NCI-H526 treated with DMSO at 0.1 percent for 48 hours (cell line): ENCODE measurements at places on chromosomes 7 and 10.

DNA sequence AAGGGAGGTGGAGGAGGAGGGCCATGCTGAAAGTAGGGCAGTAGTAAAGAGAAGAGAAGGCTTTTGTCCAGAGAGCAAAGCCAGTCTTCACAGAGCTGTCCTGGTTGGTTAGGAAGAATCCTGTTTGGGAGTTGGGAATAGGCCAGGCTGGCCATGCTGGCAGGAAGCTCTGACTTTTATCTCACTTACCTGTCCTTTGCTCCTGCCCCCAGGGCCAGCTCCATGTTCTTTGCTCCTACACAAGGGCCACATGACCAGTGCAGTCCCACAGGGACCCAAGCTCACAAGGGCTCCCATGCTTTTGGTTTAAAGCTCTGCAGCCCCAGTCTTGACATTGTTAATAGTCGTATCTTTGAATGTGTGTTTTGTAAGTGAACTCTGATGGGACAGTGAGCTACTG, 161.6 kb upstream of the KMT2E start:
- no peak for DNase-seq

- DNase-seq = no peak
These were observed 79.9 kb upstream of the EN2 start for GRCh38 chr7:155377838-155378579.

DNA sequence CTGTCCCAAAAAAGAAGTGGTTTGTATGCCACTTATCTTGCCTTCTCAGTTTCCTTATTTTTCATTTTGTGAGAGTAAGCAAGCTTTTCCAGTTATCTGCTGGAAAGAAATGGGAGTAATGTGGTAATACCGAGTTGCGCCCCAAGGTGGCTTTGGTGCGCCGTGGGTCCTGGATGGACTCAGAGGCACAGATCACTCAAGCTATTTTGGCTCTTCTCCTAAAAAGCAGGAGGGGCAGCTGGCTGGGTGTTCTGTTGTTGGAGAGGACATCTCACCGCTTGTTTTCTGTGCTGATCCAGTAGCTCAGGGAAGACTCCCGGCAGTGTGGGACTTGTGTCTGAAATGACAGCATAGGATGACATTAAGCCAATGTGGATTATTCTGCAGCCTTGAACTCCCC, 16.4 kb downstream of the PRKRIP1 start:
- no peak for DNase-seq

DNA sequence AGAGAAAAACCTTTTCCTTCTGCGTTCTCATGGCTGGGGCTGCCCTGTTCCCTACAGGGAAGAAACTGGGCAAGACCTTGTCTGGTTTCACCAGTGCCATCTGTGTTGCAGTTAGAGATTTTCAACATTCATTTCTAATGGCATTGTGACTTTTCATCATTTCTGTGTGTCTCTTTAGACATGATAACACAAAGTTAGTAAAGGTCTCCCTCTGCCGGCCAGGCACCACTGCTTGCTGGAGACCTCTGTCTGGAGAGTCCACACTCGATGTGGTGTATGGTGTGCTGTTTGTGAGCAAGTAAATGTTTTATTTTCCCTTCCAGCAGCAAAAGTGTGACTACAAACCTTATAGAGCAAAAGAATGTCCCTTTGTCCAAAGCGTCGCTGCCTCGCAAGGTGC, 213.5 kb downstream of the PAXIP1 start:
- DNase-seq = peak; percentile 12

- no peak for DNase-seq
These were observed 85.4 kb downstream of the PCLO start for GRCh38 chr7:83077328-83077727.

DNA sequence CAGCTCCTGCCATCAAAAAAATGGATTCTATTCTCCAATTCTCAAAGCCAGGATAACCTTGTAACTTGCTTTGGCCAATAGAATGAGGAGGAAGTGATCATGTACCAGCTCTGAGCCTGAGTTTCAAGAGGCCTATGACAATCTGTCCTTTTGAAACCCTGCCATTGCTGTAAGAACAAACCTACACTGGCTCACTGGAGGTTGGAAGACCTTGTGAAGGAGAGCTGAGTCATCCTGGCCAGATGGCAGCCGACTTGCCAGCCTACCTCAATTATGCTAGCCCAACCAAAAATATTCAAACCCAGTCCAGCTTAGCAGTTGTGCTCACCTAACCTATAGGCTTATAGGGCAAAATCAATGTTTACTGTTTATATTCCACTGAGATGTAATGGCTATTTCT, 93.0 kb downstream of the HGF start:
- no peak for DNase-seq

DNA sequence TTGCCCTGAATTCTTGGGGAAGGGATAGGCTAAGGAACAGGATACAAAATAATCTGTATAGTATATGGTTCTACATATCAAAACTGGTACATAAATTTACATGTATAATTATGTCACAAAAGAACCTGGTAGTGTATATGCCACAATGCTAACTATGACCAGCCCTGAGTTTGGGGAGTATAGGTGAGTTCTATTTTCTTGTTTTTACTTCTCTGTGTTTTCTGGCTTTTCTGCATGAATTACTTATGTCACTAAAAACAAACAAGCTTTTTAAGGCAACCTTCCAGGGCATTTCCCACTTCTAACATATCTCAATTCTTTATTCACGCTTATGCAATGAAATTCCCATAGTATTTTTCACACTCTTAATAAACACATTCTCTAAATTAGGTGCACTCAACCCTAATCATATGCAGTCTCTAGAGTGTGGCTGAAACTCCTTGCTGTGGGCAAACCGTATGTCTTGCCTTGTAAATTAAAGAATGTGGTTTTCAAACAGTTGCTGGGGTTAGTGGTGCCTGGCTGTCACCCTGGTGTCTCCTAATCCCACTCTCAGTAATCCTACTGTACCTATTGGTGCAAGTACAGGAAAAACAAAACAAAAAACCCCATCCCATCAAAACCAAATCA, 14.0 kb upstream of the INSIG1 start:
- DNase-seq = no peak

DNA sequence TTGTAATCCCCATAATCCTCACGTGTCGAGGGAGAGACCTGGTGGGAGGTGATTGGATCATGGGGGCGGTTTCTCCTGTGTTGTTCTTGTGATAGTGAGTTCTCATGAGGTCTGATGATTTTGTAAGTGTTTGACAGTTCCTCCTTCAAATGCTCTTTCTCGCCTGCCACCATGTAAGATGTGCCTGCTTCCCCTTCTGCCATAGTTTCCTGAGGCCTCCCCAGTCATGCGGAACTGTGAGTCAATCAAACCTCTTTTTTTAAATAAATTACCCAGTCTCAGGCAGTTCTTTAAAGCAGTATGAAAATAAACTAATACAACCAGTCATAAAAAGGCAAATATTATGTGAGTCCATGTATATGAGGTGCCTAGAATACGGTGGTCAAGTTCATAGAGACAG, 87.5 kb downstream of the FRMD4A start:
- DNase-seq = peak; percentile 2

- no peak for DNase-seq
These were observed 43.3 kb upstream of the TMEM248 start for GRCh38 chr7:66877577-66878300.

DNA sequence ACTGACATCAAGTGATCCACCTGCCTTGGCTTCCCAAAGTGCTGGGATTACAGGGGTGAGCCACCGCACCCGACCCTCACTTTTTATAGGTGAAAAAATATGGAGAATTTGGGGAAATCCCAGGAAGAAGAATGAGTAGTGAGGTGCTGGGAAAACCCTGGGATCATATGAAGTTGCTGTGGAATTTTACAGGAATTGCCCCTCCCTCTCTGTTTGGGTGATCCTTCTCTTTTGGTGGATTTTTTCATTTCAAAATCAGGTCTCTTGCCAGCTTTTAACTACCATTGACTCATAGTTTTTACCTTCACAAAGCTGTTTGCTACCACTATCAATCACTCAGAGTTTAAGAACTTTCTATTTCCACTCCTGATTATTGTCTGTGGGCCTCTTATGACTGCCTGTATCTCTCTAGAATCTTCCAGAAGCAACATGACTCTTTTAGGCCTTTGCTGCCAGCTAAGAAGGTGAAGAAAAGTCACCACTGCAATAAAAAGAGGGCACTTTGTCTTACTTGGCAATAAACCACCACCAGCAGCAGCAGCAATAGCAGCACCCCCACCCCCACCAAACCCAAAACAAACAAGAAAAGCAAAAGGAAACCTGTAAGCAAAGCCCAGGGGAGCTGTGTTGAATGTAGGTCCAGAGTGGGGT, 4.0 kb upstream of the GIMAP8 start:
- no peak for DNase-seq

DNA sequence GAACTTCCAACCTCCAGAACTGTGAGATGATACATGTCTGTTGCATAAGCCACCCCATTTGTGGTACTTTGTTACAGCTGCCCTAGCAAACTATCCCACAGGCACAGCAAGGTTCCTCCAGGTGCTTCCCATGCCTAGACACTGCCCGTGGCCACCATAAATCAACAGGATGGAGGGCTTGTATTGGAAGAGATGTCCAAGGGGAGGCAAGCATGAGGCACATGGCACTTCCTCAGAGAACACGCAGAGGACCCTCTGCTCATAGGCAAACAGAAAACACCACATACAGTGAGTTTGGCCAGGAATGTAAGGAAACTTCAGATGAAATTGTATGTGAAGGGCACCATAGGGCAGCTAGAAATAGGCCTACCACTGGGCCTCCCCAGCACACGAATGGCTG, 291.1 kb downstream of the GRID1 start:
- no peak for DNase-seq

DNA sequence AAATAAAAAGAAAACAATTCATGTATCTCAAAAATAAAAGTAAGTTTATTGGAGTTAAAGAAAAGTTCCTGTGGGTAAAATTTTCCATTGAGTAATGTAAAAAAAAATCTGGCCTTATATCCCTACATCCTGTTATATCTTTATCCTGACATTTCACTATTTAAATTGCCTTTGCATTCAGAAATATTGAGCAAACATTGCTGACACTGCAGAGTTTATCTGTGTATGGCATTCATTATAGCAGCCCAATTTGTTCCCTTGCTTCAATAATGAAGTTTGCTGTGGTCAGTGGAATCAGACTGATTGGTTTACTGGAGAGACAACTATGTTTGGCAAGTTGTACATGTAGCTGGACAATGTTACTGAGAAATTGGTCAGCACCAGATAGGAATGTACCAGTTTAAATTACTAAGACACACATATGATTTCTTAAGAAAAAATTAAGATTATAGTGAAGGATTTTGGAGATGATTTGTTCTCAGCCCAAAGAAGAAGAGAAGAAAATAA, 271.7 kb downstream of the ANKRD7 start:
- no peak for DNase-seq

DNA sequence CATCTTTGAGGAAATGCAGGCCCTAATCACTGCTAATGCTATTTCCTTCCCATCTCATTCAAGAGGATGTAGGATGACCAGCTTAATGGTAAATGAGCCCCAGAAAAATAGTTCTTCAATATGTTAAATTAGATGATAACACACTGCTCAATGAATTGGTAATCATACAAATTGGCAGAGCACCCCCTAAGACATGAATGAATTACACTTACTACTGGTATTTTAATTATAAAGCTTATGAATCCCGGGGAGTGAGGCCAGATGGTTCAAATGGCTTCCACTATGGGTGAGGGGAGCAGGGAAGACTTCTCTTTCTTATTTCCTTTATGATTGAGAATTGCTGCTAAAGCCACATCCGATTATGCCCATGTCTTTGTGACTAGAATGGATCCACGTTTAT, 159.2 kb upstream of the TARP start:
- no peak for DNase-seq

DNA sequence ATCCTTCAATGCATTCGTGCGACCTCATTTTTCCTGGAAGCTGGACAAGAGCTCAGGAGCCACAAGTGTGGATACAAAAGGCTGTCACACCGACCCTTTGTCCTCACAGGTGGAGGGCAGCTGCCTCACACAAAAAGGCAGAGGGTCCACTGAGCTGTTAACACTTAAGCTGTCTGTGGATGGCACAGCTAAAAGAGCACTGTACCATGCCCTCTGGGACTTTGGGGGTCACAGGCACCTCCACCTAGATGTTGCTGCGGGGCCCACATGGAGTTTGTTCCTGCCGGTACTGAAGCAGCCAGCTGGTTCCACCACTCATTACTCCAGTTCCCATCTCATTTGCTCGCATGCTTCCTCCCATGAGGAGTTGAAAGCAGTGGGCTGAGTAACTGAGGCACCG, 57.0 kb downstream of the STRA8 start:
- DNase-seq = no peak

GRCh38 chr7:85091565-85091928, 95.3 kb downstream of the SEMA3D start:
- no peak for DNase-seq

GRCh38 chr7:152354061-152354460, 81.7 kb downstream of the KMT2C start:
- no peak for DNase-seq

DNA sequence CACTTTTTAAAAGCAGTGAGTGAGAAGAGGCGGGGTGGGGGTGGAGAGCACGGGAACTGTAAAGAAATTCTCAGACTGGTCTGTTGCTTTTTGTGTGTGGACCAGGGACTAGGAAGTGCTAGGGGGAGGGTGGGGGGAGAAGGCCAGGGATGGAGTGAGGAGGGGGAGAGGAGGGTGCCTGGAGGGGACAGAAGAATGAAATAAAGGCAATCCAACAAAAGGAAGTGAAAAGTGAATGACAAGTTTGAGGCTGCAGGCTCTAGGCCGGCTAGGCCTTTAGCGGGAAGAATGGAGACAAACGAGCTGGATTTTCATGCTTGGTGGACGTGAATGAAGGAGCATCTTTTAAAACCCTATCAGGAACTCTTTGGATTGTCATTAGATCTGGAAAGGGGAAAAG, 13.7 kb downstream of the NEUROG3 start:
- DNase-seq = no peak

DNA sequence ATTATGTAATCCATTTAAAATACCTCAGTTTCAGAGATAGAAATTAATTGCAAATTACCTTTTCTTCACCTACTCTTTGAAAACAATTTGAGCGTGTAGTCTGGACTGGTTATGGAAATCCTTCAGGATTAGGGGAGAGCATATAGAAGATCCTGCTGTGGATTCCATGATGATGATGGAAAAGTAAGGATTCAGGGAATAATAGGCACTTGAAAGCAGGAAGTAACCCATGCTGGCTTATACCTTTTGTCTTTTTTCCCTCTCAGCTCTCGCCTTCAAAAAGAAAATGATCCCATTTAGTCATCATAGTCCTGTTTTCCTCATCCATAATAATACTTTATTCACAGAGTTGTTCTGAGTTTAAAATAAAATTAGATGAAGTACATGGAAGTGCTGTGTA, 4.4 kb downstream of the HBP1 start:
- DNase-seq = no peak

- DNase-seq = no peak
These were observed 106.2 kb downstream of the PLXDC2 start for GRCh38 chr10:19922236-19922963.

- DNase-seq = peak; percentile 52
These were observed 180.6 kb upstream of the CHRM2 start for GRCh38 chr7:136687693-136688322.

GRCh38 chr10:25232204-25232603, 57.4 kb downstream of the GPR158 start:
- DNase-seq = no peak

DNA sequence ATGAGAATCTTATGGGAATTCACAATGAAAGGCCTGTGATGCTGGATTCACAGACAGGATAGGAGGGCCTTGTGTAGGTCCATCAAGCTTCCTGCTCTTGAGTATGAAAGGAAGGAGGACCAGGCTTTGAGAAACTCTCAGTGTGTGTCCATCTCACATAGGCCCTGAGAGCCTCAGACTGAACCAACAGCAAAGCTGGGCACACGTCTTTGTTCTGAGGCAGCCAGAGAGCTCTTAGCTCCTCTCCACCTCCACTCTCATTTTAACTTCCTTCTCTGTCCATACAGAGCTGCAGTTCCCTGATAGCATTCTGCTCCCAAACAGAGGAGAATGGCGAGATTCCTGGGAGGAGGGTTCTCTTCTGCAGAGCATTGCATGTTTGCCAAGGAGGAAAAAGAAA, 515.6 kb downstream of the CALN1 start:
- DNase-seq = no peak
